ENCODE measurements at places on chromosomes 5 and 9.

- DNase-seq = no peak
Observed at GRCh38 chr9:110900456-110900855, 137.8 kb downstream of the LPAR1 start.

DNA sequence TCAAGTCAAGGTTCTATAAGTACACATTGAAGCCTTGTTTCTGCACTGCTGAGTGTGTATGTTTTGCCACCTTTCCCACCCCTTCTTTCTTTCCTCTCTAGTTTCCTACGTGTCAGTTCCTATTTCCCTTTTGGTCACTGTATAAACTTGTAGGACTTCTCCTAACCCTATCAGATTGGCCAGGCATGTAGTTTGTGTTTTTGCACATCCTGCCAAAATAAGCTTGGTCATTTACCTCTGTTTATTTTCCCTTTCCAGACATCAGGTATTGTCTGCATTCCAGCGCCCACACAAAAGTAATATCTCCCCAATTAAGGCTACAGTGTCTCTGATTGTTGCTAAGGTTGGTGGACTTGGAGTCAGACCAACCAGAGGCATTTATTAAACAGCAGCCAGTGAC is 252.9 kb upstream of the MPDZ start:
- no peak for DNase-seq

GRCh38 chr9:2023042-2023441 is 7.9 kb downstream of the SMARCA2 start:
- no peak for DNase-seq

- no peak for DNase-seq
Observed at GRCh38 chr5:86760661-86761060, 142.9 kb downstream of the COX7C start.

- DNase-seq = peak; percentile 20
Observed at GRCh38 chr5:179759581-179760551, 27.2 kb downstream of the MAML1 start.
